G401 (cell line): ENCODE measurements at places on chromosomes 7 and 10. TPM values are rescaled to one million over a fixed set of nuclear protein-coding genes. Genes with fewer than 3 reads are reported as not detected.

Gene GIMAP1
- total RNA-seq, result not detected in 2 replicates

DNA sequence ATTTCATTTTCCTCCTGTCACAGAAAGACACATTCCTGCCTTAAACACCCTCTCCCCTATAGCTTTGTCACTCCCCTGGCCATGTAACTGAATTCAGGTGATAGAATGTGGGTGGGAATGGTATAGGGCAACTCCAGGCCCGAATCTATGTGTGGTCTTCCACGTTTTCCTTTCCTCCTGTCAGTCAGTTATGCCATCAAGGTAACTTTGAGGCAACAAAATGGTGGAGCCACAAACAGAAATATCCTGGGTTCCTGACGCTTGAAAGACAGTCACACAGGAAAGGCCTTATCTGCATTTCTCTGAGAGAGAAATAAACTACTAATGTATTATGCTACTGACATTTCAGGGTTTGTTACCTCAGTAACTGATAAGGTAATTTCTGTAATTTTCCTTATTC, 326.8 kb downstream of the HPSE2 start:
- DNase-seq, result no peak

GRCh38 chr10:109374215-109374614, 549.1 kb downstream of the XPNPEP1 start:
- no peak for DNase-seq

Gene NPY4R
- total RNA-seq, result not detected in 2 replicates

Gene LRRD1
- 0.03 TPM in 1 of 2 replicates, not detected in the other for total RNA-seq
